Activated CD8-positive, alpha-beta T cell treated with anti-CD3 and anti-CD28 coated beads, Interleukin-2, amount 10 ng/mL, durations not matched to agents 7 days and 5 days (primary cell): ENCODE measurements at places on chromosomes 3 and 15. TPM values are rescaled to one million over a fixed set of nuclear protein-coding genes. Genes with fewer than 3 reads are reported as not detected.

The KIF7 gene
- 0.37 TPM for total RNA-seq

The MYZAP gene
- not detected for total RNA-seq

The TLNRD1 gene
- 33.8 TPM for total RNA-seq

The LYZL4 gene
- not detected for total RNA-seq

The ROPN1 gene
- not detected for total RNA-seq

The HCLS1 gene
- total RNA-seq: 280 TPM

The PLOD2 gene
- 0.40 TPM for total RNA-seq

The SCAMP5 gene
- total RNA-seq: 1.1 TPM

The TNFAIP8L3 gene
- total RNA-seq: not detected

The GOLGA6A gene
- not detected for total RNA-seq

The P3H2 gene
- not detected for total RNA-seq

The AKAP13 gene
- 112 TPM for total RNA-seq

The PIF1 gene
- total RNA-seq: 69.1 TPM

The BFSP2 gene
- 0.42 TPM for total RNA-seq

The TICRR gene
- total RNA-seq: 36.5 TPM

The STARD9 gene
- 12.8 TPM for total RNA-seq

The GP9 gene
- total RNA-seq: not detected

The SLC27A2 gene
- 12.5 TPM for total RNA-seq

The DNAH12 gene
- total RNA-seq: not detected
